ENCODE measurements at places on chromosomes 16 and 17. TPM values are rescaled to one million over a fixed set of nuclear protein-coding genes. Genes with fewer than 3 reads are reported as not detected.
A peak's percentile ranks its signal among the peaks of the same experiment; 100 is the strongest.

- H3K27me3 ChIP-seq, result no peaks in the 10 kb centered on the region
- DNase-seq, result no peak
- peaks cover 8% of the 10 kb centered on the region for H3K4me1 ChIP-seq
- H3K27ac ChIP-seq, result no peak overlapping the region
- no peaks in the 10 kb centered on the region for H3K36me3 ChIP-seq
Observed at GRCh38 chr17:70636517-70637133, 467.3 kb downstream of the KCNJ2 start.

CORO6 gene
- total RNA-seq, result not detected

- H3K4me3 ChIP-seq, result no peak overlapping the region
- peaks cover 22% of the 10 kb centered on the region for H3K36me3 ChIP-seq
- DNase-seq, result no peak
Observed at GRCh38 chr17:7001318-7001961, 5.6 kb downstream of the ALOX12 start.

DNA sequence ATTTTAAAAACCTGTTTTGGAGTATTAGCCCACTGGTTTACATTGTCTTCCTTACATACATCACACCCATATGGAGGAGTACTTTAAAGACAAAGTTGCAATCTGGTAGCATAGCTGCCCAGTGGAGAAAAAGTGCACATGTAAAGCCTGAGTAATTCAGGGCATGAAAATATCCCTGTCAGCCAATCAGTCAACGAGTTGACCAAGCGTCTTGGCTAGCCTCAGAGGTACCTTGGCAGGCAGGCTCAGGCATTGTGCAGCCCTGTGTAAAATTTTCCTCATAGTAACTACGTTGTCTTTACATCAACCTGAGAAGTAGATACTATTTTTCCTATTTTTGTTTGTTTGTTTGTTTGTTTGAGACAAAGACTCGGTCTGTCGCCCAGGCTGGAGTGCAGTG, 339.0 kb downstream of the CDH13 start:
- no peak for DNase-seq
- no peak overlapping the region for H3K27ac ChIP-seq
- peaks cover 13% of the 10 kb centered on the region for H3K27me3 ChIP-seq
- no peaks in the 10 kb centered on the region for H3K4me1 ChIP-seq
- no peaks in the 10 kb centered on the region for H3K36me3 ChIP-seq

DNA sequence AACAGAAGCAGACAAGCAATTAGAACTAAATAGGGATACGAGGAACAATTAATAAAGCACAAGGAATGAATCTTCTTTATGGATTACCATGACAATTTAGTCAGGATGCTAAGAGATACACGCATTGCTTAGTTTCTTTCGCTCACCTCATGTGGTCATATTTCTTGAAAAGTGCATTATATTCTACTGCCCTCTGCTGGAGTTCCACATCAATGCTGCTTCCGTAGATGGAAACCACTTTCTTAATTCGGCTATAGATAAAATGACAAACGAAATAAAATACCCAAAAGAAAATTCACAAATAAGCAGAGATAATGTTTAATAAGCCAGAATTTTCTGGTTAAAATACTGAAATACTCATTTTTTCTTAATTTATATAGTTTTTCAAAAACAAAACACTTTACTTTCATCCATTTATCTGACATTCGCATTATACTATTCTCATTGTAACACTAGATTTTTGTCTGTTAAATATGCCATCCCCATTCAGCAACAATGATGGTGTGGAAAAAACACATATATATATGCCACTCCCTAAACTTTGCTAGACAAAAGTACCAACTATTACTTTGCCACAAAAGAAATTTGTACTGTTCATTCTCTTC, 22.0 kb upstream of the PHLPP2 start:
- H3K36me3 ChIP-seq, result peaks cover 27% of the 10 kb centered on the region
- no peak overlapping the region for H3K4me3 ChIP-seq
- no peaks in the 10 kb centered on the region for H3K27me3 ChIP-seq
- no peaks in the 10 kb centered on the region for H3K4me1 ChIP-seq
- DNase-seq, result no peak

GRAP gene
- not detected for total RNA-seq

PRSS8 gene
- total RNA-seq, result 107 TPM

NLRC3 gene
- 0.38 TPM for total RNA-seq

- H3K36me3 ChIP-seq, result peaks cover 1% of the 10 kb centered on the region
- H3K27ac ChIP-seq, result no peak overlapping the region
- no peak overlapping the region for H3K4me3 ChIP-seq
- H3K4me1 ChIP-seq, result no peaks in the 10 kb centered on the region
- peaks cover 21% of the 10 kb centered on the region for H3K27me3 ChIP-seq
Observed at GRCh38 chr17:55988861-55989260, 164.4 kb upstream of the ANKFN1 start.

MT1G gene
- total RNA-seq, result 2.9 TPM

ATP6V0C gene
- 158 TPM for total RNA-seq

- no peak for DNase-seq
- no peak overlapping the region for H3K27ac ChIP-seq
- H3K27me3 ChIP-seq, result no peaks in the 10 kb centered on the region
- no peak overlapping the region for H3K4me3 ChIP-seq
- H3K4me1 ChIP-seq, result no peaks in the 10 kb centered on the region
Observed at GRCh38 chr17:62565817-62566216, 61.7 kb upstream of the MRC2 start.

IRX5 gene
- 1.2 TPM for total RNA-seq

DNA sequence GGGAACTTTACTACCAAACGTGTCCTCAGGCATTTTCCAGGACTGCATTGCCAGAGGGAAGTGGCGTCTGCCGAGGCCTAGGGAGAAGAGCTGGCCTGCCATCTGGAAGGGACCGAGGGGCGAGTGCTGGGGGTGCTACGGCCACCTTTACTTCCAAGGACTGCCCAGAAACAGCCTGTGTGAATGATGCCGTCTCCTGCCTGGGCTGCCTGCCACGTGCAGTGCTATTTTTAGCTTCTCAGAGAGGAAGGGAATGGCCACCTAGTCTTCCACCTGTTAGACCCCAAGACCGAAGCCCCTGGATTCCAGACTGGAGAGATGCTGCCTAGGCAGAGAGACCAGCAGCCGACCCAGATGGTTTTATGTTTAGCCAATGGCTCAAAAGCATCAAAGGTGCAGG, 57.2 kb downstream of the VAC14 start:
- H3K36me3 ChIP-seq, result peaks cover 18% of the 10 kb centered on the region
- H3K4me3 ChIP-seq, result no peak overlapping the region
- peaks cover 17% of the 10 kb centered on the region for H3K4me1 ChIP-seq
- H3K27ac ChIP-seq, result no peak overlapping the region
- no peak for DNase-seq
- no peaks in the 10 kb centered on the region for H3K27me3 ChIP-seq

DNA sequence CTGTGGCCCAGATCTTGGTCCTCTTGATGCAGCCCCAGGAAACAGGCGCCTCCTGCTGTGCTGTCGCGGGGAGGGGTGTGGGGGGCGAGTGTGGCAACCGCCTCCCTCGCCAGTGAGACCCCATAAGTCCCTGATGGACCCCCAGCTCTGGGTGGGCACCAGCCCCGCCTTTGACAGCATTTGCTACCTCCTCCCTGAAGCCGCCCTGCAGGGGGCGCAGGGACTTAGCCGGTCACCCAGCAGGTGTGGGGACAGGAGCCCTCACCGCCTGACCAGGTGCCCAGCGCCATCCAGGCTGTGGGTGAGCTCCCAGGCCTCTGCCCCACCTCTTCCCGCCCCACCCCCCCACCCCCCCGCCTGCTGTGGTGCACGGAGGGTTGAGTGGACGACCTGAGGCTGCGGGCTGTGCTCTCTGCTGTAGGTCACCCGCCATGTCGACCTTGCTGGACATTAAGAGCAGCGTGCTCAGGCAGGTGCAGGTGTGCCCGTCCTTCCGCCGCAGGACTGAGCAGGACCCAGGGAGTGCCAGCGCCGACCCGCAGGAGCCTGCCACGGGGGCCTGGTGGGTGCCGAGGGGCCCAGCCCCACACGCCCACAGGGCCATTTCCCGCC, 4.8 kb downstream of the BAIAP3 start:
- DNase-seq, result peak; percentile 62
- H3K4me1 ChIP-seq, result peaks cover 3% of the 10 kb centered on the region
- no peaks in the 10 kb centered on the region for H3K36me3 ChIP-seq
- H3K27me3 ChIP-seq, result peaks cover 22% of the 10 kb centered on the region

DNA sequence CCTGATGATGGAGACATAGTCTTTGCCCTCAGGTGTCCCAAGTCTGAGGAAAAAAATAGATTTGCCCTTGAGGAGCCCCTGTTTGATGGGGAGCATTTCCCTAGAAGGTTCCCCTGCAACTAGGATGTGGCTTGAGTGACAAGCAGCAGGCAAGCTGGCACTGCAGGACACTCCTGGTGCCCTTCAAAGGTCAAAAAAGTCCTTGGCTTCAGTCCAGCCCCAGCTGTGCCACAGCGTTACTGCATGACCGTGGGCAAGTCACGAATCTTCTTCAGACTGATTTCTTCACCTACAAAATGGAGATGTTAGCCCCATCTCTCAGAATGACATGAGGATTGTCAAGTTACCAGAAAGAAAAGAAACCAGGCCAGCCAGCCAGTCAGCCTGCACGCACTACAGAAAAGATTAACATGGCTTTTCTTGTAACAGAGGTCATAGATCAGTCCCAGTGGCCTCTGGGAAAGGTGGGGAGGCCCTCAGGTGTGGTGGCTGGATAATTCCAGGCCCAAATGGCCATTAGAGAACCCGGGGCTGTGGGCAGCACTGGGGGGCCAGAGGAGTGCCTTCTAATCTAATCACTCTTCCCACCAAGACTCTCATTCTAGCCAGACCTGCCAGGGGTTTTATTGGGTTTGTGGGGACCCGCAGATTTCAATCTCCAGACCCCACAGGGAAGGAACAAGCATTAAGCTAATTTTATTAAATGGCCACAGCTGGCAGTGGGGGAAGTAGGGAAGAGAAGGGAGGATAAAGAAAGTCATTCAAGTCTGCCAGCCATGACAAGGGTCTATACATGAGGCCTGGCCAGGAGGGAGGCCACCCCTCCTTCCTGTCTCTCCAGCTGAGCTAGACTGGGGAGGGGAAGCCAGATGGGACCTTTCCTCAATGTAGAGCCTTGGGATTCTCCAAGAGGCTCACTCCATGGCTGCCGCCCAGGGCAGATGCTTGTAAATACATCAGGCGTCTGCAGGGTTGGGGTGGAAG, 9.7 kb upstream of the KIF18B start:
- no peak overlapping the region for H3K27ac ChIP-seq
- no peak for DNase-seq
- H3K27me3 ChIP-seq, result peaks cover 22% of the 10 kb centered on the region
- H3K36me3 ChIP-seq, result no peaks in the 10 kb centered on the region

CA5A gene
- not detected for total RNA-seq

GRCh38 chr17:28807925-28808634, 34.5 kb downstream of the FAM222B start:
- H3K27ac ChIP-seq, result peak overlapping the region; percentile 98
- peak overlapping the region; percentile 33 for H3K4me3 ChIP-seq
- H3K4me1 ChIP-seq, result peaks cover 38% of the 10 kb centered on the region
- H3K36me3 ChIP-seq, result peaks cover 6% of the 10 kb centered on the region
- no peak for DNase-seq

RRAD gene
- 0.36 TPM for total RNA-seq

DNA sequence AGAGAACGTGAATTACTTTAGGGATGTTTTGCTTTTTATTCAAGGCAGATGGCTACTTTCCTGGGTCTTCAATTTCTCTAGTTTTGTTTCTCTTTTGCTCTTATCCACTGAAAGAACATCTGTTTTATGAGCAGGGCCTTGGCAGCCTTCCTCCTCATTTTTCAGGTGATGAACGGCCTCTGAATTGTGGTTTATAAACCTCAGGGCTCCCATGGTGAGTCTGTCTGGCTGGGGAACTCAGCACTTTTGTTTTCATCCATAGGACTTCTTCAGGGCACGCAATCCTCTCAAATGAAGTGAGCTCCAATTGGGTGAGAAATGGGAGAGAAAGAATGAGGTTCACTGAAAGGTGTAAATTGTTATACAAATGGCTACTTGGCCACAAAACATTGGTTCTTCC, 186.4 kb upstream of the ERCC4 start:
- DNase-seq, result no peak
- peaks cover 5% of the 10 kb centered on the region for H3K27me3 ChIP-seq
- H3K4me3 ChIP-seq, result no peak overlapping the region
- H3K36me3 ChIP-seq, result no peaks in the 10 kb centered on the region
- H3K4me1 ChIP-seq, result no peaks in the 10 kb centered on the region

ZNF785 gene
- total RNA-seq, result 50.0 TPM

GRCh38 chr17:43010667-43011308, 4.2 kb downstream of the IFI35 start:
- H3K4me1 ChIP-seq, result peaks cover 6% of the 10 kb centered on the region
- H3K27ac ChIP-seq, result peak overlapping the region; percentile 71
- no peaks in the 10 kb centered on the region for H3K27me3 ChIP-seq
- DNase-seq, result no peak
- peaks cover 8% of the 10 kb centered on the region for H3K36me3 ChIP-seq

HOXB6 gene
- 0.96 TPM for total RNA-seq

ABCA6 gene
- total RNA-seq, result 0.31 TPM

DNA sequence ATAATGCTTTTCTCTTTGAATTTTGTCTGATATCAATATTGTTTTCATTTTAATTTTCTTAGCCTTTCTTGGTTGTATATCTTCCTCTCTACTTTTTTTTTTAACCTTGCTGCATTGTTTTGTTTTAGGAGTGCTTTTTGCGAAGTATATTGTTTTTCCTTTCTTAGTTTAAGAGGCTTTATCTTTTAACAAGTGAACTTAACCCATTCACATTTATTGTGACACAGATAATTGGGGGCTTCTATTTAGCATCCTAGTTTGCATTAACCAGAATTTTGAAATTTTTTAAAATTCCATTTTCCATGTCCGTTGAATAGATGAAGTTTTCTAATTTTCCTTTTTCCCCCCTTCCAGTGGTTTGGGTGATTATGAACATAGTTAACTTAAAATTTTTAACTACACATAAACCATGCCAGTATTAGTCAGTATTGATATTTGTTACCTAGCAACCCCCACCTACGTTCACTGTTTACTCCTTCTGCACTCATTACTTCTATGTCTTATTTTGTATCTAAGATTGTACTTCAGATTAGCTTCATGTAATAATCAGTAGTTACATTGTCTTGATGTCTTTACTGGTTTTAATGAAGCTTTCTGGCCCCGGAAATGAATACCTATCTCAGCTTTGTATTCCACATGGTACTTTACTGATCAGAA, 44.4 kb downstream of the TNRC6A start:
- no peak overlapping the region for H3K4me3 ChIP-seq
- H3K36me3 ChIP-seq, result peaks cover 16% of the 10 kb centered on the region
- H3K27ac ChIP-seq, result no peak overlapping the region
- no peaks in the 10 kb centered on the region for H3K27me3 ChIP-seq
- no peak for DNase-seq
- H3K4me1 ChIP-seq, result no peaks in the 10 kb centered on the region

MYH13 gene
- not detected for total RNA-seq

GRCh38 chr17:50133028-50133768, 3.2 kb upstream of the SAMD14 start:
- peaks cover 22% of the 10 kb centered on the region for H3K27me3 ChIP-seq
- DNase-seq, result no peak
- H3K27ac ChIP-seq, result no peak overlapping the region
